ENCODE measurements at places on chromosomes 5 and 9.
A peak's percentile ranks its signal among the peaks of the same experiment; 100 is the strongest.

DNA sequence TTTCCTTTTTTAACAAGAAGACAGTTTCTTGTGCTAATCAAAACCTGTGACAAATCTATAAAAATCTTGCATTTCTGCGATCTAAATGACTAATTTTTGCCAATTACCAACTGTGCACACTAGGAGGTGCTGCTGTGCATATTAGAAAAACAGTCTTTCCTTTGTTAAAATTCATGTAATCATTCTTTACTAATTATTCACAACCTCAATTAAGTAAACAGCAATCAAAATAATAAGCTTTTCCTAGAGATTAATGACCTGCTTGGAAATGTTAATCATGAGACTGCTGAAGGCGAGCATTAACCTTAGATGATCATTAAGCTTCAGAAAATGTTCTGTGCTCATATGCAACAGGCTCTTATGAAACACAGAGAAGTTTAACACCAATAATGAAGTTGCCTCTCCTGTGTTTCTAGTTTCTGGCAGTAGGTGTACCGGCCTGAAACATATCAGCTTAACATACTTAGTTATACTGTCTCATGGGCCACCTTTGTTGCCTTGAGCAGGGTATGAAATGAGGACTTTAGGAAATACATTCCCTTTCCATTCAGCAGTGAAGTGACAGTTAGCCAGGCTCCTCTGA, 17.7 kb downstream of the RFESD start:
- peak; percentile 38 for DNase-seq

GRCh38 chr5:67206929-67207328, 10.3 kb upstream of the CD180 start:
- DNase-seq, result no peak

GRCh38 chr5:63573380-63573779, 388.9 kb downstream of the HTR1A start:
- no peak for DNase-seq

GRCh38 chr5:75758116-75758515, 40.9 kb upstream of the POC5 start:
- no peak for DNase-seq

DNA sequence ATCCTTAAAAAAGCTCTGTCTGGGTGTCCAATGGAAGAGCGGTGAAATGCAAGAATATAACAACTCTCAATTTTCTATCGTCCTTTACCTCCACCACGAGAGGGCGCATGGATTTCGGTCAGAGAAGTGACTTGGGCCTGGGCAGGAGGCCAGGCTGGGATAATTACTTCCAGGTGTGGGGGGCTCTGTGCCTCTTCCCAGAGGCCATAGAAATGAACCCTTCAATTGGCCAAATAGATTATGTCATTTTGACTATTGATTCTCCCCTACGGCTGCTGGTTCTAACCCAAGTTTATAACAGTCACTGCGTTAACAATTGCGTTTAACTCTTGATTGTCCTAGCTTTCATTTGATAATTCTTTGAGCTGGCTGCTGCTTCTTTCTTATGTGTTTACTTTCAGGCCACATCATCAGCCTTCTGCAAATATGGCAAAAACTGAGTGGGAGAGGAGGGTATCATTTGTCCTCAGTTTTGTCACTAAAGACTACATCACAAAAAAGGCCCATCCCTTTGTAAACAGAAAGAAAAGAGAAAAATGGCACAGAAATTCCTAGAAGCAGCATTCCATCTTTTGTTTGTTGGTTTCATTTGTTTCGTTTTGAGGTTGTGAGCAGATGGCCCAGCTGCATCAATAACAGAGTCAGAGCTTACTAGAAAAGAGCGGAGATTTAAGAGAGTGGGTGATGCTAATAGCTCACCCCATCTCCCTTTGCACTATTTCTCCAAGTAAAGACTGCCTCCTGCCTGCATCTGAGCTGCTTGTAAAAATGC, 45.4 kb upstream of the ZFR start:
- peak; percentile 99 for DNase-seq

DNA sequence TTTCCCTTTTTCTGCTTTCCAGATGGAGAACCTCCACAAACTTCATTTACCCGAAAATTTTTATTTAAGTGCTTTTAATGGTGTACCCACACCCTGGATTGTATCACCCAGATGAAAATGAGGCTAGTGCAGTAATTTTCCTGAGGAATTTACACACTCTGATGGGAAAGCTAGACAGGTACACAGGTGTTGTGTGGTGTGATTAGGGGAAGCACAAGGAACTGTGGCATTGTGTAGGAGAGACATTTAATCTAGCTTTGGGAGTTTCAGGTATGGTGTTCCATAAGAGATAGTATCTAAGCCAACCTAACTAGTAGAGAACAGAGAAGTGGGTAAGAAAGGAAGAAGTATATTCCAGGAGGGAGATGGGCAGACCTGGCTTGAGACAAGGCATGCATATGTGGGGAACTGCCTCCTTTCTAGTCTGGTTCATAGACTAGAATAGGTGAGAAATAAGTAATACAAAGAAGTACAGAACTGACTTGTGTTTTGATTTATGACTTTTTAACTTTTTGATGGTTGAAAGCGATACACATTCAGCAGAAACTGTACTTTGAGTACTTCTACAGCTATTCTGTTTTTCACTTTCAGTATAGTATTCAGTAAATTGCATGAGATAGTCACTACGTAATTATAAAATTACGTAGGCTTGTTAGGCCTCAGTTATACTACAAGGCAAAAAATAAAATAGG, 22.9 kb upstream of the ROPN1L start:
- no peak for DNase-seq

GRCh38 chr5:168409591-168410458, 76.4 kb upstream of the RARS1 start:
- no peak for DNase-seq

- DNase-seq, result no peak
Measured at GRCh38 chr9:81468084-81468595, 221.2 kb downstream of the TLE1 start.

DNA sequence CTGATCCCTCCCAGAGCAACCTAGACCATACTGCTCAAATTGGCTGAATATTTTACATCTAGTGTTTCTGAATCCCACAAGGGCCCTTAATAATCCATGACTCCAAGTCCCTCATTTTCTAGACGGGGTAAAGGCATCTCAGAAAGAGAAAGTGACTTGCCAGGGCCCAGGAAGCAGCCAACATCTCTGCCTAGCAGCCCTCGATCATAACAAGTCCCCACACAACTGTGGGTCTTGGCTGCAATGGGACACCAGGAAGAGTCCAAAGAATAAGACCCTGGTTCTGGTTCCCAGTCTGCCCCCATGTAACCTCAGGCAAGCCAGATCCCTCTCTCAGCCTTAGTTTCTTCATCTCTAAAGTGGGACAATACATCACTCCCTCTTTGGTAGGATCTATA, 6.3 kb downstream of the ANXA6 start:
- DNase-seq, result no peak

DNA sequence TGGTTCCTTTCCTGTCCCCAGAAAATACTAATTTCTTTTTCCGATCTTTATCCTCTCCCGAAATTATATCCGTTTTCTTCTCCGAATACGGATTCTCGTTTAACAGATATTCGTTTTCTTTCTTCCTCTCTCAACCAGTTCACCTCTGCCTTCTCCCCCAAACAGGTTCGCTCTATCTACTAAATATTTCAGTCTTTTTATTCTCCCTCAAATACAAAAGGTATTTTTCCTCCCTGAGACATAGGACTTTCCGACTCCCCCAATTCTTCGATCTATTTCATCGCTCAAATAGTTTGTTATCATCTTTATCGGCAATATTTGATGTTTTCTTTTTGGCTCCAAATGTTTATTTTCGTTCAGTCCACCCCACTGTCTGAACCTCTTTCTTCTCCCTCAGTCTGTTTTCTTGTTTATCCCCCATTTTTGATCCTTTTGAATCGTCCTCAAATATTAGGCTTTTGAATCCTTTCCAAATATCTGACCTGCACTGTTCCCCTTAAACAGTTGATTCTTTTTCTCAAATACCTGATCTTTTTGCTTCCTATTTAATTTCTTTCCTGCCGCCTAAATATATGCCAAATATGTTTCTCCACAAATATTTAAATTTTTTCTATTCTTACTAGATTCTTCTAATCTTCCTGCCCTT, 4.4 kb downstream of the PITX1 start:
- DNase-seq, result no peak

DNA sequence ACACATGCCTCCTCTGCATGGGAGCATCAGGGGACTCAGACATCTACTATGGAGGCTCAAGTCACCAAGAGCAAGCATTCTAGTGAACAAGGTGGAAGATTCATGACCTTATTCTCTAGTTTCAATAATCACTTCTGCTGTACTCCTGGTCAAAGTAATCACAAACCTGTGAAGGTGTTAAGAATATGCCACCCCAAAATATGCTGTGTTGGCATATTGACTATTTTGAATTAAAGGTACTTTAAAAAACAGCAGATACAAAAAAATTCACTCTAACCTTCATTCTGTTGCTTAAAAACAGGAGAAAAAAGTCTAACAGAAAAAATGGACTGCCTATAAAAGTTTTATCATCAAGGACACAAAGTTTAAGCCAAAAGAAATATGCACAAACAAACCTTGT, 607.8 kb upstream of the TYRP1 start:
- no peak for DNase-seq

DNA sequence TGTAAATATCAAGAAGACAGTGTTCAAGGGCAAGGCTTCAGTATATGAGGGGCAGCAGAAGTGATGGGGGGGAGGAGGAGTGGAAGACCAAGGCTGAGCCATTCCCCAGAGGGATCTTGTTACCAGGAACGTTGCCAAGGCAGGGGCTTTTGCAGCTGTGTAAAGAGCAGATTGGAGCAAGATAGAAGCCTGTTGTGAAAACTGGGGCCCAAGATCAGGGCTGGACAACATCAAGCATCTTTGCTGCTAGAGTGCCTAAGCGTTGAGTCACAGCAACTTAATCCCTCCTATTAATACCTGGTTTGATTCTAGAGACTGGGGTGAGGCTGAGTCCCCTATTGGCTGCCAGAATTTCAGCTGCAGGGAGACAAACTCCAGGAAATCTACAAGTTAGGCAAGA, 18.4 kb upstream of the ERCC6L2 start:
- DNase-seq, result peak; percentile 41

GRCh38 chr5:157336423-157336744, 70.5 kb downstream of the CYFIP2 start:
- no peak for DNase-seq

- DNase-seq, result no peak
Measured at GRCh38 chr9:129021091-129021490, 7.0 kb downstream of the SH3GLB2 start.

DNA sequence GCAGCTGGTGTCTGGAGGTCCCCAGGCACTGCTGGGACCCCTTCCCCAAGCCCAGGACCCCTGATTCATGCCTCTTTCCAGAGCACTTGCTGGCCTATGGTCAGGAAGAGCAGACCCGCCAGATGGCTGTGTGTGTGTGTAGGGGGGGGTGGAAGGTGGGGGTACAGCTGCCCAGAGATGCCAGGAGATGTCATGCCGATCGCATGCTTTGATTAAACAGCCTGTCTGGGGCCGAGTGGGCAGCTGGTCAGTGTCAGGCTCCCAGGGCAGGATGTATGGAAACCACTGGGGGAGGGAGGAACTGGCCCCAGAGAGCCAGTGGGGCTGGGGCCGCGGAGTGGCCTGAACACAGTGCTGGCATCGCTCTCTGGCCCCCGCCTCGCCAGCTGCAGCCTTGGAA, 23.7 kb downstream of the RXRA start:
- DNase-seq, result no peak

DNA sequence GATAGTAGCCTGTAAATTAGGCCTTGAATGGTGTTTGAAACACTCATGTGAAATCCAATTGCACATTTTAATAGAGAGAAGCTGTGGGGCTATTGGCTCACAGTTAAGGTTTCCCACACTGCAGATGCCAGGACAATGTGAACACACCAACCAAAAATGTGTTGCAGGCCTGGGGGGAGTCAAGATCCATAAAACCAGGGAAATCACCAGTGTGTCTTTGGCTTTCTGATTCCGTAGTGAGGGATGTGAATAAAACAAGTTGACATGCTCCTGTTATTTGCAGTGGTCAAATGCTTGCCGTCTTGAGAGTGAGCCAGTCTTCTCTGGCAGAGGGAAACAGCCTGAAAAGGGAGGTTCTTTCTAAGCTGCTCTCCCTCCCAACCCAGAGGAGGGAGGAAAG, 79.0 kb downstream of the ZNF462 start:
- no peak for DNase-seq

GRCh38 chr5:40429258-40430100, 250.2 kb upstream of the PTGER4 start:
- no peak for DNase-seq

GRCh38 chr5:98296426-98296825, 477.0 kb upstream of the RGMB start:
- no peak for DNase-seq

DNA sequence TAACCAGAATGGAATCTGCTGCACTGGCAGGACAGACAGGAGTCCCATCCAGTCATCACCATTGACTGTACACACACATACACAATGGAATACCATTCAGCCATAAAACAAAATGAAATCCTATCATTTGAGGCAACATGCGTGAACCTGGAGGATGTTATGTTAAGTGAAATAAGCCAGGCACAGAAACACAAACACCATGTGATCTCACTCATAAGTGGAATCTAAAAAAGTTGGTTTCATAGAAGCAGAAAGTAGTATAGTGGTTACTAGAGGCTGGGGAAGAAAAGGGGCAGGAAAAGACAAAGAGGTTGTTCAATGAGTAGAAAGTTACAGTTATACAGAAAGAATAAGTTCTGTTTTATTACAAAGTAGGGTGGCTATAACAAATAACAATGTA, 884.0 kb upstream of the ACO1 start:
- DNase-seq, result no peak

- DNase-seq, result no peak
Measured at GRCh38 chr9:127898433-127899127, 823 bp downstream of the ST6GALNAC6 start.

- no peak for DNase-seq
Measured at GRCh38 chr5:109357807-109358206, 52.0 kb downstream of the PJA2 start.

GRCh38 chr9:116641292-116642059, 45.6 kb upstream of the TRIM32 start:
- no peak for DNase-seq

Measured in NCI-H446 (cell line).